ENCODE measurements at places on chromosomes 3 and 15.
A peak's percentile ranks its signal among the peaks of the same experiment; 100 is the strongest.

DNA sequence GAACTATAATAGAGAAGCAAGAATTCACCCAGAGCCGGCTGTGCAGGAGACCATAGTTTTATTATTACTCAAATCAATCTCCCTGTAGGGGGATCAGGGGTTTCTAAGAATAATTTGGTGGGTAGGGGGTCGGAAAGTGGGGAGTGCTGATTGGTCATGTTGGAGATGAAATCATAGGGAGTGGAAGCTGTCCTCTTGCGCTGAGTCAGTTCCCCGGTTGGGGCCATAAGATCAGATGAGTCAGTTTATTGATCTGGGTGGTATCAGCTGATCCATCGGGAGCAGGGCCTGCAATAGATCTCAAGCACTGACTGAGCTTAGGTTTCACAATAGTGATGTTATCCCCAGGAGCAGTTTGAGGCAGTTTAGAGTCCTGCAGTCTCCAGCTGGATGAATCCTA is 97.0 kb upstream of the SNRPN start:
- no peak for DNase-seq

- peak; percentile 62 for DNase-seq
These were observed 631.6 kb upstream of the KCNMB2 start for GRCh38 chr3:177904621-177905020.

DNA sequence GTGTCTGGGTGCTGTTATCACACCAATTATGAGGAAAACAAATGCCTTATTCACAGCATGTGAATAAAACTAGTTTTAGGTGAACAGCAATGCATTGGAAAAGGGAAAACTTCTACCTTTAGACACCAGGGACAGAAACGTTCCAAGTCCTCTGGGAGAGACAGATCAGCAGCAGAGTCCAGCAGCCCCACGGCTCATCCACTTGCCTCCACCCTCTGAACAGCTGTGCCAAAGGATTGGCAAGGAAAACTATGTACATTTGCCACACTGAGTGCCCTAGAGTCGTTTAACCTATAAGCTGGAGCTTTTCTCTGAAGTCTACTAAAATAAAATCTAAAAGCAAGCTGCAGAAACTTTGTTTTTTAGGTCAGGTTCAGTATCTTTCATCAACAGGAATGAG is 107.7 kb upstream of the EIF1B start:
- DNase-seq = no peak

GRCh38 chr3:117104792-117105191 is 395.2 kb downstream of the TUSC7 start:
- DNase-seq = no peak

GRCh38 chr3:16180737-16181134 is 6.3 kb downstream of the GALNT15 start:
- no peak for DNase-seq

- peak; percentile 61 for DNase-seq
These were observed 4.6 kb upstream of the DENND4A start for GRCh38 chr15:65796610-65797078.

GRCh38 chr3:146087116-146087515 is 73.9 kb downstream of the PLOD2 start:
- no peak for DNase-seq
